ENCODE measurements at places on chromosomes 11 and 22.
A peak's percentile ranks its signal among the peaks of the same experiment; 100 is the strongest.

- no peak for DNase-seq
Measured at GRCh38 chr22:24432059-24432853, 4.9 kb downstream of the ADORA2A start.

GRCh38 chr11:8333811-8334401 is 70.2 kb upstream of the LMO1 start:
- DNase-seq: no peak

- no peak for DNase-seq
Measured at GRCh38 chr11:12017865-12018453, 9.5 kb upstream of the DKK3 start.

- DNase-seq: no peak
Measured at GRCh38 chr22:49719046-49719445, 108.6 kb downstream of the BRD1 start.

GRCh38 chr11:71223671-71224660 is 28.4 kb downstream of the SHANK2 start:
- no peak for DNase-seq

GRCh38 chr11:70511345-70511744 is 113.0 kb downstream of the CTTN start:
- no peak for DNase-seq

GRCh38 chr11:57311109-57311936 is 13.4 kb downstream of the TNKS1BP1 start:
- peak; percentile 91 for DNase-seq

DNA sequence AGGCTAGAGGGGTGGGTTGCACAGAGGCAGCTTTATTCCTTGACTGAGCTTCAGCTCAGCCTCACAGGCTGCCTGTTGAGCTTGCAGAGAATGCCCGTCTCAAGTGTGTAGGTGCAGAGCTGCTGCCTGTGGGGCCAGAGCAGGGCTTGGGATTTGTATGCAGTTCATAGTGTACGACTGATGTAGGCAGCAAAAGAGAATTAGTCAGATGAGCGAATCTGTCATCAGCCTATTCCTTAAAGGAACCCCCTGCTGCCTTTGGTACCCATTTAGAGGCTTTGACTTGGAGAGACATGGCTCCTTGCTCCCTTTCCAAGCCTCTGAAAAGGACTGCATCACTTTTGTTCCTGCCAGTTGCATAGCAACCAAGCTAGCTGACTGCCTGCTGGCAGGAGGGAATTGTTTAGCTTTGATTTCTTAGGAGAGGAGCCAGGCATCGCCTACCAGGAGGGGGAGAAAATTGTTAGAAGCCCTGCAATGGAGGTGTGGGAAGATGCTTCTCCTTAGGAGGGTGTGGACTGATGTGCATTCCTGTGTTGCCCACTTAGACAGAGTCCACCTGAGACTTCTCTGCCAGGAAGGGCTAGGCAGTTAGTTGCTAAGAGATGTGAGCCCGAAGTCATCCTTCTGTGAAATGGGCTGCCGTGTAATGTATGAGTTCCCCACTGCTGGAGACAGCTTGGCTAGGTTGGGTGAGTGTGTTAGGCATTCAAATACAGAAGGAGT is 10.9 kb downstream of the ACO2 start:
- DNase-seq: no peak

DNA sequence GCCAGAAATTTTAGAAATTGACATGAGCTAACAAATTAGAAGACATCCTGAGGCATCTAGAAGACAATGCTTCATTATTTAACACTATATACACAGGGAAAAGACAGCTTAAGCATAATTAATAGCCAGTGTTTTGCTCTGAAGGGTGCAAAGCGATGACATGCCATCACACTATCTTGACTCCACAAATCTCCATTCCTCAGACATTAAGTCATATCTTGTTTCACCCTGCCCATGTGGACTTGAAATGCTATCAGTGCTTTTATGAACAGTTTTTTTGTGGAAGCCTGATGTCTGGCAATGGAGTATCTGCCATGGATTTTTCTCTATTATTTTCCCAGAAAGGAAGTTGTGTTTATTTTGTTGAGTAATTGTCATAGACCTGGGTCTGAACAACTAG is 2.3 kb downstream of the CARD18 start:
- no peak for DNase-seq

DNA sequence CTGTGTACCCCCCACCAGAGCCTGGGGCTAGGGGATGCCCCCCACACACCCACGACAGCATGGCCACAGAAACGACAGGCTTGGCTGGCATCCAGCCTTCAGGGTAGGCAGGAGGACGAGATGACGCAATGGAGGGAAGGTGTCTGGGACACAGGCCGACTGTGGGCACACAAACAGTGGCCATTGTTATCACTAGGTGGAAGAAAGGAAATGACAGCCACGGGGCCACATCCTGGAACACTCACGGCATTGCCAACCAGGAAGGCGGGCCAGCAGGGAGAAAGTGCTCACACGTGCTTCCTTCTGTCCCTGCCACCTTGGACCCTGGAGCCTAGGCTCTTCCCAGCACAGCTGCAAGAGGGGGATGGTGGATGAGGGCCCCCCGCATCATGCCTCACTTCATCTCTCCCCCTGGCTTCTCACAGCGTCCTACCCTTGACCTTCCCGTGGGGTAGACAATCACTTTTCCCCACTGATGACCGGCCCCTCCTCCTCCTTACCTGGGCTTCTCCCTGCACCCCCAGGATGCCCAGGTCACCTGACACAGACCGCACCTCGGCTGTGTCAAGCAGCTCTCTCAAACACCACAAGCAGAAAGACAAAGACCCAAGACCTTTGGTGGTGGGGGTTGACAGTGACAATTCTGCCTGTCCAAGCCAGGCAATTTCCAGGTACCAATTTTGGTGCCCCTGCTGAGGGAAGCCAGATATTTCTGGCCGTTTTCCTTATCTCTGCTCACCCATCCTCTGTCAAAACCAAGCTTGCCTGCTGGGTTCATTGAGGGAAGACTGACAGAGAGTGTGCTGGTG is 8.6 kb downstream of the PLA2G6 start:
- DNase-seq: no peak

- DNase-seq: no peak
Measured at GRCh38 chr11:44351006-44351660, 41.2 kb upstream of the ALX4 start.

DNA sequence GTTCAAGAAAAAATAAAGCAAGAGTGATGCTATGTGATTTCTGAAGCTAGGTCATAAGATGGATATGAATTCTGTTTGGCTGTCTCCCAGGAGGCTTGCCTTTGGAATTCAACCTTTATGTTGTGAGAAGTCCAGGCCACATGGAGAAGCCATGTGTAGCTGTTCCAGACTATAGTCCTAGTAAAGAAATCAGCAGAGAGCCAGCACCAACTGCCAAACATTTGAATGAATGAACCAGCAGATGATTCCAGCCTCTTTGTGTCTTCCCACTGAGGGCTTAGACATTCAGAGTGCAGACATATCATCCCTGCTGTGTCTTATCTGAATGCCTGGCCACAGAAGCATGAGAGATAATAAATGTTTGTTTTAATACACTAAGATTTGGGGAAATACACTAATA is 1150.6 kb downstream of the DLG2 start:
- no peak for DNase-seq

- no peak for DNase-seq
Measured at GRCh38 chr11:34305193-34305592, 52.6 kb downstream of the ABTB2 start.

DNA sequence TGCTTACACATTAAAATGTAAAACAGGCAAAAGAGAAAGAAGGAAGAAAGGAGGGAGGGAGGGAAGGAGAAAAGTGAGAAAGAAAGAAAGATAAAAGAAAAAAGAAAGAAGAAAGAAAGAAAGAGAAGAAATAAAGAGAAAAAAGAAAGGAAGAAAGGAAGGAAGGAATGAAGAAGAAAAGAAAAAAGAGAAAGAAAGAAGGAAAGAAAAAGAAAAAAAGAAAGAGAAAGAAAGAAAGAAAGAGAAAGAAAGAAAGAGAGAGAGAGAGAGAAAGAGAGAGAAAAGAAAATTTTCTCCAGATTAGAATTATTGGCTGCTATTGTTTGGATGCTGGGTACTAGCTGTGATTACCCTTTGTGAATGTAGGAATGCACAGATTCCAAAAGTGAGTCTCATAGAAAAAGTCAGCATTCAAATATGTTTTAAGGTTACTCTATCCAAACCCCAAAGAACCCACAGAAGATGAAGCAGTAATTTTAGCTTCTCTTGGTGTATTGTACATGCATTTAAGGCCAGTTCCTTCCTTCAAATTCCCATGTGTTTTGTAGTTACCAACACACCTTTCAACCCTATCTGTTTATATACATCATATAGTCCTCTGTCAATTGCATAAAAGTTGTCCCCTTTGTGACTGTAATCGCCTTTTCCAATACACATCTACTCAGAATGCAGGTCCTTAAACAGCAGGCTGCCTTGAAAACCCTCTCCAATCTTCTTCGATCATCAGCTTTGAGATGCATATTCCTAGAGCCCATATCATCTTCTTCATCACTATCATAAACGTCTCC is 789 bp upstream of the FAM111A start:
- DNase-seq: no peak

DNA sequence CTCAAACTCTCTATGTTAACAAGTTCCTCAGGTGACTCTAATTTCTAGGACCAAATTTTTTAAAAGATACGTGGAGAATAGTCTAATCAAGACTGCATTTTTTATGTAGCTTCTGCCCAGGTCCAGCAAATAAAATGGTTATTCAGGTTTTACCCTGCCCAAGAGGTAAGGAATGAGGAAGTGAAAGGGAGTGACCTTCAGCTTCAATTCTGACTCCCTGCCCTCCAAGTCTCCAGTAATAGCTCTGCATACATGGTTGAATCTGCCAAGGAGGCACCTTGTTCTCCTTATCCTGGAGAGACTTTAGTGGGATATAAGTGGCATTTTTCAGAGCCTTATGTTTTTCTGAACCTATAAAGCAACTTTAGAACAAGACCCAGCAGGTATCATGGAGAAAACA is 15.5 kb downstream of the MUC15 start:
- DNase-seq: no peak

GRCh38 chr11:25886036-25886435 is 445.9 kb upstream of the ANO3 start:
- no peak for DNase-seq

DNA sequence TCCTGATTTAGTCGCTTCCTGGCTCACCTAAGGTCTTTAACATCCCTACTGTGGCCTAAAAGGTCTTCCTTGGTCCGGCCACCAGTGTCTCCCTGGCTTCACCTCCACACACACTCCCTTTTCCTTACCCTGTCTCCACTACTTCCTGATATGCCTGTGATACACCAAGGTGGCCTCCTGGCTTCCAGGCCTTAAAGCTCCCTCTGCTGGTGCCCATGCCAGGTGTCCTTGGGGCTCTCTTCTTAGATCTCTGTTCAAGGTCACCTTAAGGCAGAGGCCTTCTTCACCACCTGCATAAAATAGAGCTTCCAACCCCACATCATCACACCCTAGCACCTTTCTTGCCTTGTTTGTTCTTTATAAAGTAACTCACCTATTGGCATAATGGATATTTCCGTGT is 787.7 kb downstream of the NTM start:
- DNase-seq: no peak

DNA sequence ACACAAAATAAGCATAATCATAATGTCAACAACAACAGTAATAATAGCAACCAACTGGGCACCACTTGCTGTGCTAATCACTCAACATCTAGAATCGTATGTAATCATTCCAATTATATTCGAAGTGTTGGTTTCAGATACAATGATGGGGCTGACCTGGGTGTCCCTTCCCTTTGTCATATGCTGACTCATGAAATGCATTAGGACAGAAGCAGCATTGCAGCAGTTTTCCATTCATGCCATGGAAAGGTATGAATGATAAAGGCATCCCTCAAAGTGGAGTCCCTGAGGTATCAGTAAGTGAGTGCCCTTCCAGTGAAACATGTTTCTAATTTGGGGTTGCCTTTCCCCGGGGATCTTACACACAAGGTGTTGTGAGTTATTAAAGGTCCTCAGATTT is 46.3 kb upstream of the ANO3 start:
- no peak for DNase-seq

DNA sequence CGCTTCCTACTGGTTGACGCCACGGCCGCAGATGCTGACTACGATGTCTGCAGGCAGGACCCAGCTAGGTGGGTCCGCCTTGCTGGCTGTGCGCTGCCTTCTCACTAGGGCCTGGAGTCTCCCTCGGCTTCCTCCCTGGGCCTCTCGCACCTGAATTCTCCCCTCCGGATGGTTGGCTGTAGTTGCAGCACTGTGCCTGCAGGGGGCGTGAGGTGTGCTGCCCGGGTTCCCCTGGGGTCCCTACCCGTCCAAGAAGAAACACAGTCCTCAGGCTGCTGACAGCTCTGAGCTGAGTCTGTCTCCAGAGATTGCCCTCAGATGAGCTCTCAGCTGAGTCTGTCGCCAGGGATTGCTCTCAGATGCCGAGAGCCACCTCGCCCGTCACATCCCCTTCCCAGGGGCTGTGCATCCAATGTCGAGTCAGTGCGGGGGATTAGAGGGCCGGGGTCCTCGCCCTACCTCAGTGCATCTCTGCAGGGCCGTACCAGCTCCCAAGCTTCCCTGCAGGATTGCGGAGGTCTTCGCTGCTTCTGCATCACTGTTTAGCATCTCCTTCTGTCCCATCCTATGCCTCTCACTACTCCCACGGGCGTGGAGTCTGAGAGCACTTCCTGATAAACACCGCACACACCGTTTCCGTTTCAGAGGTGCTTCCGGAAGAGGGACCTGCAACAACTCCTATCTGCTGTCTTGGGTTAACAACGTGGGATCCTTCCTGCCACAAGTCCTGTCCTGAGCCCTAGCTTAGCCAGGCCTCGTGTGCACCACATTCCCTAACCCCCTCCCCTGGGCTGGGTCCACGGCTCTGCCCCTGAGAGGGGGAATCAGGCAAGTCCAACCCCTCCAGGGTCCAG is 196.9 kb downstream of the CSNK2A3 start:
- DNase-seq: no peak

- DNase-seq: peak; percentile 74
Measured at GRCh38 chr22:21876486-21877176, 9.2 kb upstream of the MAPK1 start.

GRCh38 chr22:38716826-38717225 is 11.1 kb downstream of the GTPBP1 start:
- no peak for DNase-seq

GRCh38 chr11:78230161-78230877 is 41.6 kb downstream of the USP35 start:
- no peak for DNase-seq

GRCh38 chr22:37329238-37330140 is 47.2 kb downstream of the CYTH4 start:
- DNase-seq: no peak

GRCh38 chr11:42975180-42975529 is 336.6 kb upstream of the API5 start:
- DNase-seq: no peak

DNA sequence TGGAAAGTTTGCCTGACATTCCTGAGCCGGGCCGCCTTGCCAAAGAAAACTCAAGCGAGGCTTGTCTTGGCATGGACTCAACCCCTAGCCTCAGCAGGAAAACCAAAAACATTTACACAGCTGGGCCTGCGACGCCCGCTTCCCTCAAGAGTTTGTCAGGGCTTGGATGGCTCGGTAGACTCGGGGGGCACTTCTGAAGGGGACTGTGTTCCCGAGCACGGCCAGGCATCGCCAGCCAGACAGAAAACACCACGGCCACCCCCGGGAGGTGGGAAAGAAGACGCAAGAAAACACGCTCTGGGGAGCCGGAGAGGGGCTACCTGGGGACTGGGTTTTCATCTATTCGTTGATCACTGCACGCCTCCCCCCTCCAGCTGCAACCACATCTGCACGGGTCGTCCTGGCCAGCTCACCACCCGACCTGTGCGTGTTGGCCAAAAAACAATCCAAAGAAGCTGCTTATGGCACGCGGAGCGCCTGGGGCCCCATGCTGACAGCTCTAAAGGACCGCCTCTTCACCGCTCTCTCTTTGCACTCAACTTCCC is 380.7 kb downstream of the MN1 start:
- peak; percentile 67 for DNase-seq

- no peak for DNase-seq
Measured at GRCh38 chr22:24001314-24001713, 3.9 kb downstream of the GSTT4 start.

GRCh38 chr22:45308391-45308956 is 1.3 kb upstream of the FAM118A start:
- DNase-seq: no peak

Data from AG09309 (cell line).